ENCODE measurements at places on chromosomes 12 and 14.

DNA sequence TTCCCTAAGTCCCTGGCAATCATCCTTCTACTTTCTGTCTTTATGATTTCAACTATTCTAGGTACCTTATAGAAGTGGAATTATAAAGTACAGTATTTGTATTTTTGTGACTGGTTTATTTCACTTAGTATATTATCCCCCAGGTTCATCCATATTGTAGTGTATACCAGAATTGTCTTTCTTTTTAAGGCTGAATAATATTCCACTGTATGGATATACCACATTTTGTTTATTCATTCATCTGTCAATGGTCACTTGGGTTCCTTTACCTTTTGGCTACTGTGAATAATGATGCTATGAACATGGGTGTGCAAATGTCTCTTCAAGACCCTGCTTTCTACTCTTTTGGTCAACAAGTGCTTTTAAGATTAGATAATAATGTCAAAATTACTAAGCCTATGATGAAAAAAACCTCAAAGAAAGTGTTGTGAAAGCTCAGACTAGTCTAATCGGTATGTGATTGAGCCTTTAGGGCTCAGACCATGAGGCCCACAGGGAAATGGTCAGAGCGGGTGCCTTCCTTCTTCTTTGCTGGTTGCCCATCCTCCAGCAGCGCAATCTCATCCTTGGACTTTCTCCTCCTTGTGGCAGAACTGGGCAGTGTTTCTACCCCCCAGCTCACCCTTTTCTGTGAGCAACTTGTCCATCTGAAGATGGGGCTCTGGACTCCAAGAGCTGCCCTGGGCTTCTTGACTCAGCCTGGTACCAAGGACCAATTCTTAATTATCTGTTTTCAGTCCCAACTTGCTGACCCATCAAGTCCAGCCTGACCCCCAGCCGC is 105.4 kb downstream of the TTC8 start:
- no peak for DNase-seq

DNA sequence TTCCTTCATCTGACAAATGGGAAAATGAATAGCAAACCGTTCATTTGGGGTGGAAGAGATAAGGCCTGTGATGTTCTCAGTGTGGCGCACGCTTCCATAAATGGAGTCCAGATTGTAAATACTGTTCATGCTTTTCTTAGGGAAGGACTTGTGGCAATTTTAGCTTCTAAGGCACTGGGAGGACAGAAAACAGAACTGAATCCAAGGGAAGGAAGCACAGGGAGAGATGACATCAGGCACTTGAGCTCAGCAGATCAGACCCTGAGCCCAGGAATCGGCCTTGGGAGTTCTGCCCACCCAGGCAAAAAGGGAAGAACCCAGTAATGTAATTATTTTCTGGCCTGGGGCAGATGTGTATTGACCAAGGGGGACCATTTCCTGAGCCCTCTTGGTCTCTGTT is 7.2 kb upstream of the SH2B3 start:
- DNase-seq = no peak

DNA sequence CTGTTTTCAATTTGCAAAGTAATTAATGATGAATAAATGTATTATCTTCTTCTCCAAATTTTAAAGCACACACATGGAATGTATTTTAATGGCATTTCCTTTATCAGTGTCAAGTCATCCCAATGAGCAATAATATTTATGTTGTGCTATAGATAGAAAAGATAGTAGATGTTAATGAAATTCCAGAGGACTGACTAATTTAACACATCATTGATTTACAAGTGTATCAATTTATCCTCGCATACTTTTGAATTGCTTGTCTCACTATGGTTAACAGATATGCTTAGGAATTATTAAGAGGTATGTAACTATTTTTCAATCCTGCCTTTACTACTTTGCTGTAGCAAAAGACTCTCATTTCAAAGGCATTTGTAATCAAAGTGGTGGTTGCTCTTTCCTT is 842.9 kb downstream of the SLC6A15 start:
- DNase-seq = no peak

DNA sequence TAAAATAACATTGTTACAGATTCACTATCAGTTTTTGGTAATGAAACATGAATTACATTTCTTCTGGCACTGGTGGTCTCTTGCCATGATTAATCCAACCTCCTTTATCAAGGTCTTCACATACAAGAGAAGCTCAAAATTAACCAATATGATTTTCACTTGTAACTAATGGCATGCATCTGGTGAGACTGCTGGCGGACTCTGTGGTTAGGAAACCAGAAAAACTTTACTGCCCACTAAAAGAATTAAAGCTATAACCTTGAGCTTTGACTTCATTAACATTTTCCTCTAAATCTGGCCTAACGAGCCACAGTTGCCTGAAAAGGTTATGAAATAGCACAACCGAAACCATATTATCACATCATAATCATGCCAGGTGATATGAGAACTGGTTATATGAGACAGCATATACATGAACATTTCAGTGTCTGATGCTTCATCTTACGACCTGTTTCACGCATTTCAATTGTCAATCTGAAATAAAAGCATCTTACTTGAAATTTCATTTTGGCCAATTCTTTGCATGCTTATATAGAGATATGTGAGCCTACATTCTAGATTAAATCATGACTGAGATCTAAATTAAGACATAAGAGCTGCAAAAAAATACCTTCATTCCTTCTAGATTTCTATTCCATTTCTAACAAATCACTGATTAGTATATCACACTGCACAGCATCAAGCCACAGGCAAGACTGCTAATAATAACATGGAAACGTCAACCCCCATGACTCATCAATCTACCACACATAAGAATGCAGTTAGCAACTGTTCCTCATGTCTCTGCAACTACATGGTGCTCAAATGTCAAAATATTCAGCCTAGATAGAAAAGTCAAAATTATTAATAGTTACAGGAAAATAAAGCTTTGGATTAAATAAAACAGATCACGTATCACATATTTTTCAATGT is 89.3 kb downstream of the OSBPL8 start:
- no peak for DNase-seq

- no peak for DNase-seq
These were observed 103.5 kb downstream of the FGD4 start for GRCh38 chr12:32502693-32503502.
